ENCODE measurements at places on chromosomes 16 and 17.

DNA sequence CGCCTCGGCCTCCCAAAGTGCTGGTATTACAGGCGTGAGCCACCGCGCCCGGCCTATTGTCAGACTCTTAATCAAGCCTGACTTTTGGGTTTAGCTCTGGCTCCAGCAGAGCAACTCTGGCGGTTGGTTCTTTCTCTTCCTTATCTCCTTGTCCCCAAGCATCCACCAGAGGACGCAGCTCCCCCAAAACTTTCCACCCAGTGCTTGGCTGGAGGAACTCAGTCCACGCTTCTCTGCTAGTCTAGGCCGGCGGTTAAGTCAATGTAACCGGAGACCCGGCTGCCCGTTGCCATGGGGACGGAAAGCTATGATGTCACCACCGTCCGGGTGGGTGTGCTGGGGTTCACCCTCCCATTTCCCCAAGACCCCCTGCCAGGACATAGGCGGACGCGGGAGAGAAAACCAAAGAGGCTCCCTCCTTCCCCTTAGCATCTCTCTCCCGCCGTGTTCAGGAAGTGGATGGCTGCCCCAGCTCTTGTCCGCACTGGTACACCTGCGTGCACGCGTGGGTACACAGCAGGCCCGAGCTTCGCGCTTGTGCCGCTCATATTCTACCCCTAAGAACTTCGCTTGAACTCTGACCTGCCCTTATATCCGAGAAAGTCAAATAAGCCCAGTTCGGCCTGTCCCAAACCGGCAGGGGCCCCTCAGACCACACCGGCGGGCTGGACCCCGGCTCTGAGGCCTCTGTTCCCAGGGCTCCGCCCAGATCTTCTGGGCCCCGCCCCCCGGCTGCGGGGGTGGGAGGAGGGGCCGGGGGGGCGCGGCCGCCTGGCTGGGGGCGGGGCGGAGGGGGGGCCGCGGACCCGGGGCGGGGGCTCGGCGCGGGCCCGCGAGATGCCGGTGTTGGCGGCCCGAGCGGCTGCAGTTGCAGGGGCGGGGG is at the start of gene RND2:
TSS of gene RND2 (plus strand) at position 825 of the 883 bp plus-strand sequence. CDS start 117 bp downstream, outside the sequence.
- peak; percentile 70 for DNase-seq

DNA sequence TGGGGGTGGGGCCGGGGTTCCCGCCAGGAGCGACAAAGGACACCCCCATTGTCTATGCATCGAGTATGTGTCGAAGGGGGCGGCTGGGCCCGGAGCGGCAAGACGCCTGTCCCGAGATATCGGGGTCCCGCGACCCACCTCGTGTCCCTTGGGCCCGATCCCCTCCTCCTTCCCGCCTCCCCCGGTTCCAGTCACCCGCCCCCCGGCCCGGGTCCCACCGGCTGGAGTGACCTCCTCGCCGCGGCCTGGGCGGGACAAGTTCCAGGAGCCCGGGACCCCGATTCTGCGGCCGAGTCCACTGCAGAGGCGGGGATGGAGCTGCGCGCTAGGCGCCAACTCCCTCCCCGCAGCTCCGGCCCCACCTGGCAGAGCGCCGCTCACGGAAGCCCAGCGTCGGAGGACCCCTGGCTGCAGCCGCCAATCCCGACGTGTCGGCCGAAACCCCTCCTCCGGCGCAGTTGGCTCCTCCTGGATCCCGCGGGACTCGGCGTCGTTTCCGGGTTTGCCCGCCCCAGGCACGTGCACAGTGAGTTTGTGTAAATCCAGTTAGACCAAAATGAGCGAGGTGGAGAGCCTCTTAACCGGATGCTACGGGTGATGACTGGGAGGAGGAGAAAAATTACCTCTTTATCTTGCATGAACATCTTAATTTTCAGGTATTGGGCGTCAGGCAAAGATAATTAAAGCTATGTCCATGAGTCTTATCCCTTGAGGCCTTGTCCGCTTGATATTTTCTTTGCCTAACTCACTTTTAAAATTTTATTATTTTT is at the start of gene NMRAL1:
TSS of gene NMRAL1 (minus strand) at position 434 of the 770 bp plus-strand sequence. CDS start 493 bp downstream, outside the sequence.
- peak; percentile 78 for DNase-seq

DNA sequence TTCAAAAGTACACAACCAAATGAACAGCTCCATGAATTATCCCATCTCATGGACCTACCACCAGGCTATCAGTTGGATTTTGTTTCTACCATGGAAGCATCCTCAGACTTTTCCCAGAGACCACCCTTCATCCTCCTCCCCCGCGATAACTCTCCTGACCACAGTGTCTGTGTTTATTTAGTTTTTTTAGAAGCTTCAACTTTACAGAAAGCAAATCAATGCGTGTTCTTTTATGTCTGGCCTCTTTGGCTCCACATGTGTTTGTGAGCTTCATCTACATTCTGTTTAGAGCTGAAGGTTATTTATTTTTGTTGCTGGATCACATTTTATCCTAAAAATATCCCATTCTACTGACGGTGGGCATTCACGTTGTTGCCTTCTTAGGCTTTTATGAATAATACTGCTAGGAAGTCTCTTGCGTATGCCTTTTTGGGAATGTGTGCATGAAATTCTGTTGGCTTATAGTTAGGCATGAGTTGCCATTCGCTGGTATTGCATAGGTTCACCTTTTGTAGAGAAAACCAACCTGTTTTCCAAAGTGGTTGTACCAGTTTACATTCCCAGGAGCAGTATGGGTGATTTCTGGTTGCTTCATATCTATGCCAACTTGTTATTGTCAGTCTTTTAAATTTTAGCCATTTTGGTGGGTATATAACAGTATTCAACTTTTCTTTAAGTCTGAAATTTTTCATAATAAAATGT is 83.0 kb downstream of the CMIP start:
- DNase-seq, result no peak

DNA sequence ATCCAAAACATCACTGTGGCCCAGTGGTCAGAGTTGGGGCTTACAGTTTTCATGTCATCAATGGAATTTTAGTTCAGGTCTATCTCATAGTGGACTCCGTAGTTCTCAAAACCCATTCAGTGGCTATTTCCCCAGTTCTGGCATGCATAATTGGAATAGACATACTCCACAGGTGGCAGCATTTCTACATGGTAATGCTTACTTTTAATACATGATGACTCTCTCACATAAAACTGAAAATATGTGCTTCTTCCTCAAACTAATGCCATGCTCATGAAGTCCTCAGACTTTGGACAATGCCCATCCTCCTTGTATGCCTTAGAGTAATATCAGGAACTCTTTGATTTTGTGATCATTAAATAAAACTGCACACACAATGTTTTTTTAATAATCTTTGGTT is 857.4 kb upstream of the GOT2 start:
- no peak for DNase-seq

- no peak for DNase-seq
These were observed 32.4 kb downstream of the SMARCE1 start for GRCh38 chr17:40615068-40615840.

Measured in stimulated activated CD4-positive, alpha-beta T cell treated with anti-CD3 and anti-CD28 coated beads, Interleukin-4, amount 100 ng/mL, for 4 hours (primary cell).